ENCODE measurements at places on chromosomes 1 and 21.
A peak's percentile ranks its signal among the peaks of the same experiment; 100 is the strongest.

GRCh38 chr1:176193023-176193422 is 14.1 kb downstream of the COP1 start:
- DNase-seq: no peak

GRCh38 chr21:44285138-44285992 is at the start of gene AIRE:
TSS of gene AIRE (plus strand) at chr21:44285876. CDS start at chr21:44286007, 131 bp downstream.
- DNase-seq: no peak

DNA sequence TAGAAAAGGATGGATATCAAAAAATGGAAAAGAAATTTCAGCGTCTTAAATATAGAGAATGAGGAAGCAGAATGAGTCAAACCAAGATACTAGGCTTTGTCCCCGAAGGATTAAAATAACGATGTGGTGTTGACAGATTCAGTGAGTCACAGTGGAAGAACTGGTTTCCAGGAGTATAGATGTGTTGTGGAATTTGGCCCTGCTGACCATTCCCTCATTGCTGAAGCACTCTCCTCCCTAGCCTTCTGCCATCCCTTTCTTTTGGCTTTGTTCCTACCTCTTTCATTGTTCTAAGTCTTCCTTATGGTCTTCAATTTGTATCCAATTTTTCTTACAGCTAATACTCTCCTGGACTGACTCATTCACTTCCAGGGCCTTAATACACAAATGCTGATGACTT is 23.1 kb upstream of the USP25 start:
- DNase-seq: no peak

DNA sequence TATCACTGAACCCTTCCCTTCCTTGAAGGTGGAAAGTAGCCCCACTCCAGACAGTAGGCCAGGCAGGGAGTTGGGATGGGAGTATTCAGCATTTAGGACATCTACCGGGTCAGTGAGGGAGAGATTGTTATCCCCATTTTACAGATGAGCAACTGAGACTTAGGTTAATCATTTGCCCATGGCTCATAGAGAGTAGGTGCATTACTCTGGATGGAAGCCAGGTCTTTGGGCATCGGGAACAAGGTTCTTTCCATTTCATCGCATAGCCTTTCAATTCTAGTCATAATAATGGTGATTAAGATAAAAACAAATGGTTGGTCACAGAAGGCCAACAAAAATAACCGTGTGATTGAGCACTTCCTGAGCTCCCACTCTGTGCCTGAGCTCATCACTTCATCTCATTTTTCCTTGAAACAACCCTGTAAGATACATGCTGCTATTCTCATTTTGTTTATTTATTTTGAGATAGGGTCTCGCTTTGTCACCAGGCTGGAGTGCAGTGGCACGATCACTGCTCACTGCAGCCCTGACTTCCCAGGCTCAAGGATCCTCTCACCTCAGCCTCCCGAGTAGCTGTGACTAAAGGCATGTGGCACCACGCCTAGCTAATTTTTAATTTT is 64.8 kb downstream of the NAV1 start:
- no peak for DNase-seq

DNA sequence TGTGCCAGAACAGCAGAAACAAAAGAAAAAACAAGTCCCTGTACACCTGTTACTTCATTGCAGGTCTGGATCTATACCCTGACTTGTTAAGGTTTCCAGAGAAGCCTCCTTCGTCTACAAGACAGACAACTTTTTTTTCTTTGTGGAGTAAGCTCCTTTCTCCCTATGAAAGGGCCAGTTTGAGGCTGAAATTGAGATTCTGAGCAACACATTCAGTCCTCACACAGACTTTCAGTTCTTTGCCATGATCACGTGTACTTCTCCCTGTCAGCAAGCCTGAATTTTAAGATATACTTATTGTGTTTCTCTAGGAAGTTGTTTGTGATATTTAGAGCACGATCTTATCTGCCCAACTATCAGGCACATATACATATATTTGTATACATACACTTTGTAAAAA is 374.0 kb downstream of the NTNG1 start:
- no peak for DNase-seq

DNA sequence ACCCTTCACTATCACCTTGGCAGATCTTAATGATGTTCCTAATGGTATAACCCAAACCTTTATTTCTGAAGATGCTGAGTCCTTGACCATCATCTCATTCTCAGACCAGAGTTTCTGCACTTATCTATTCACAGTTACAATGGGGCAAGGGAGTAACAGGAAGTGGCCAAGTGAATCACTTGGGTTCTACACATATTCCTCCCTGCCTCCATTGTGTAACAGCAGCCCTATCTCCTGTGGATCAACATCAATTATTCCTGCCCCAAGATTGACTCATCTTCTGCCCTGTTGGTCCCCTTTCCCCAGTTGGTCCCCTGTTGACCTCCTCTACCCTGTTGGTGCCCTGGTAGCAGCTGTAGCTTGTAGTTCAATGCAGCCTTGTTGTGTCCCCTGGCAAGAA is 10.3 kb upstream of the S100A7 start:
- no peak for DNase-seq

- no peak for DNase-seq
Measured at GRCh38 chr1:171220581-171221054, 27.7 kb upstream of the FMO1 start.

DNA sequence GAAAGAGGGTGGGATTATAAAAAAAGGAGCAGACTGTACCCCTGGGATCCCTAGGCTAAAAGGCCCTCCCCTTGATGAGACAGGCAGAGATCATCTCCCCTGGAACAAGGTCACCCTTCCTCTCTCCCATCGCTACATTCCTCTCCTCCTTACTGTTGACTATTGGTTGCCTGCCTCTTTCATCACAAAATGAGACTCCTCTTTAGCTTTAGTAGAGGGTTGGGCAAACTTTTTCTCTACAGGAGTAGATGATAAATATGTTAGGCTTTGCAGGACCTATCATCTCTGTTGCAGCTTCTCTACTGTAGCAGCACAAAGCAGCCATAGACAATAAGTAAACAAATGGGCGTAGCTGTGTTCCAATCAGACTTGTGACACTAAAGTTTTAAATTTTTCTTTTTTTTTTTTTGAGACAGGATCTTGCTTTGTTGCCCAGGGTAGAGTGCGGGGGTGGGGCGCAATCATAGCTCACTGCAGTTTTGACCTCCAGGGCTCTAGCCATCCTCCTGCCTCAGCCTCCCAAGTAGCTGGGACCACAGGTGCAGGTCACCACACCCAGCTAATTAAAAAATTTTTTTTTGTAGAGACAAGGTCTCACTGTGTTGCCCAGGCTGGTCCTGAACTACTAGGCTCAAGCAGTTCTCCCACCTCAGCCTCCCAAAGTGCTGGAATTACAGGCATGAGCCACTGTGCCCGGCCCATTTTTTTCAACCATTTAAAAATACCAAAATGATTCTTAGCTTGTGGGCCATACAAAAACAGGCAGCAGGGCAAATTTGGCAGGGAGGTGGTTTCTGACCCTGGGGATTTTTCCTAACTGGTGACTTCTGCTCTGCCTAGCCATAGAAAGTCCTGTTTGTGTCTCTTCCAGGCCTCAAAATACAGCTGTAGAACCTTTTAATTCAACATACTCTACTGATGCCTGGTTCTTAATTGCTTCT is 15.1 kb downstream of the MCL1 start:
- DNase-seq: no peak

DNA sequence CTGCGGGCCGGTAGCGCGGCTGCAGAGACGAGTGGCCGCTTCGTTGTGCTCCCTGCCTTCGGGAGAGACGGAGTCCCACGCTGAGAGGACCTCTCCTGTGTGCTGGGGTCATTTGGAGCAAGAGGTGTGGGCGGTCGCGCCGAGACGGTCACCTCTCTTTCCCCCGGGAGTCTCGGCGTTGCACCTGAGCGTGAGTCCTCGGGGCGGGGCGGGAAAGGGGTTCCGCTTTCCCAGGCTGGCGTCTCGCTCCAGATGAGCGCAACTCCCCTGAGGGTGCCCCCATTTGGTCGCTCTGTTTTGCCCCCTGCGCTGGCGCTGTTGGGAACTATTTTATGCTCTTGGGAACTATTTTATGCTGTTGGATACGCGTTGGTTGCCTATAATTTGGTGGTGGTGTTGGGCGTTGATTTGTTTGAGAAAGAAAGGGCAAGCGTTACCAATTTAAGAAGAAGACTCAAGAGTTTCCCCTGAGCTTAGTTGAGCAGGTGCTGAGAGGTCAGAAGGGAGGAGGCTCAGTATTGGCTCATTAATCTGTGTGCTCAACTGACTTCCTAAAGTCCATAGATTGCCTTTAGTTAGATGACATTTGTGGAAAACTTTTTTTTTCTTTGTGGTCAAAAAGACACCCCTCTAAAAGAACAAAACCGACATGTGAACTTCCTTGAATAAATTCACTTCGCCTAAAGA is 683 bp downstream of the LRRC8B start:
- peak; percentile 14 for DNase-seq

DNA sequence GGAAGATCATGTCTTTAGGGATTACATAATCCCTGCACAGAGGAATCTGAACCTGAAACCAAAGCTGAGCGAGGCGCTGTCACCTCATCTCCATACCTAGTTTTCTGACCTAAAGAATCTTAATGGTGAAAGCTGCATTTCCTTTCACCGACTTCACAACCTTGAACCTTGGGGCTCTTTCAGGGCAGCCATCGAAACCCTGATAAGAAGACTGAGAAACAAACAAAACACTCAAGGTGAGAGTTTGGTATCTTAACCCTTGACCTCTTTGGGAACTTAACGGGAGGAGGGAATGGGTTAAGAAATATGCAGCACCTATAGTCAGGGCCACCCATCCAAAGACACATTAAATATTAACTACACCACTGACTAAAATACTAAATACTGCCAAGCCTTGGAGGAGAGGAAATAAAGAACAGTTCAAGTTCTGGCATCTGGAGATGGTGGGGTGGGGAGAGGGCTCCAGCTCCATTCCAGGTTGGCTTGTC is 2.0 kb downstream of the C1orf116 start:
- no peak for DNase-seq

GRCh38 chr1:76871355-76871974 is 4.2 kb downstream of the ST6GALNAC5 start:
- no peak for DNase-seq

DNA sequence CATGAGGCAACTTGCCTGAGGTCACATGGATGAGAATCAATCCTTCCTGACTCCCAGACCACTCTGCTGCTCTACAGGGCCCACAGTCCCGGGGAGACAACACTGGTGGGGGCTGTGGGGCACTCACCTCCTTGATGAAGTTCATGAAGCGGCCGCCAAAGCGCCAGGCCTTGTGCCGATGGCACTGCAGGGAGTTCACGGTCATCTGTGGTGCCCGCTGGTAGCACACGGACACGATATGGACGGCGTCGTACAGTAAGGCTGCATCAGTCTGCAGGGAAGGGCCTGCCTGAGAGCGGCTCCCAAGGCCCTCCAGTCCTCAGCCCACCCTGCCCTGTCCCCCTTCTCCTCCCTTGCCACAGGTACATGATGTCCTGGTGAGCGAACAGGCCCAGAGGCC is 175.3 kb downstream of the GRIK3 start:
- no peak for DNase-seq

- DNase-seq: no peak
Measured at GRCh38 chr21:36075171-36075570, 5.3 kb downstream of the CBR1 start.

GRCh38 chr1:67970088-67970487 is 80.3 kb downstream of the DIRAS3 start:
- no peak for DNase-seq

DNA sequence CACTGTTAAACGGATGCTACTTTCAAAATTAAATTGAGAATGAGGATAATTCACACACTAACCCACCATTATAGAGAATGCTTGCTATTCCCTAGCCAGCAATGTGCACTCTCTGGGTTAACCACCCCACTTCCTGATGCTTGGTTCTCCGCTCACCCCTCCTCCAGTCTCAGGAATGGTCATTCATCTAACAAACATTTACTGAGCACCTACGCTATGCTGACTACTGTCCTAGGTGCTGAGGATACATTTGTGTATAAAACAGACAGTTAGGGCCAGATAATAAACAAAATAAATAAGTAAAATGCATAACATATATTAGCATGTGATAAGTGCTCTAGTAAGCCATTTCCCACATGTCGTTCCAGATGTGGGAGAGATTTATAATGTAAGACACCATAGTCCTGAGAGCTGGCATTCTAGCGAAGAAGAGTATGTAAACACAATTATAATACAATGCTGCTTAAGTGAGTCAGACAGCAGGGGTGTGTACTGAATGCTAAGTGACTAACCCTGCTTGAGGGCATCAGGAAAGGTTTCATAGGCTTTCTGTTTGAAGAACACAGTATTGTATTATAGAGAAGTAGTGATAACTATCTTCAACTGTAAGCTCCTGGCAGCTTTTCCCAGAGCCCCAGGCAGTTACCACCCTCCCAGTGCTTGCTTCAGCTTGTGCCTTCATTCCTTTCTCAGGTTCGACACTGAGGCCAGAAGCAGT is 126.7 kb upstream of the CACHD1 start:
- no peak for DNase-seq

GRCh38 chr1:53340660-53341520 is 13.0 kb upstream of the LRP8 start:
- DNase-seq: no peak

DNA sequence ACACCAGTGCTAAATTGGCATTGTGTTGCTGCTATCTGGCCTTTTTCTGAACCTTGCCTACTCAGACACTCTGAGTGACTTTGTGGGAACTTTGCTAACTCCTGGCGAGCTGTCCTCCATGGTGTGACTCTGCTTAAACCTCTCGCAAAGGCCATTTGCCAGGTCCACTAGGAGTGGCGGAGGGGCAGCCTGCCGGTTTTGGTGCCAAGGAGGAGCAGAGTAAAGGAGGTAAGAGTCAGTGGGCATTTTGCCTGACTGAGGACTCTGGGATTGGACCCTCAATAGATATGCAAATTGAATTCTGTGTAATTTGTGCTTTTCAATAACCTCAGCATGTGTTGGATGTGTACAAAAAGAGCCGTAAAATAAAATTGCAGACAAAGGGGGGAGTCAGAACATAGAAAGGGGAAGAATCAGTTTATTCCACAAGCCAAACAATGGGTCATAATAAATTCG is 386.6 kb upstream of the NFIA start:
- no peak for DNase-seq

DNA sequence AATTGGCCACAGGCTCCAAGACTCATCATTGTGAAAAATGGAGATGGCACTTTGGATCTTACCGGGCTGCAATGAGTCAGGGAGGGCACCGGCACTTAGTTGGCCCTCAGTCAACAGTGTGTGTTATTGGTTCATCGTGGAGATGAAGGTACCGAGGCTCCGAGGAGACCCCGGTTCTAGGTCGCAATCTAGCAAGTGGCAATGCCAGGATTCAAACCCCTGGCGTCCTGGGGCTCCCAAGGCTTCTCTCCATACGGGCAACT is 49.0 kb upstream of the ACOT11 start:
- no peak for DNase-seq

GRCh38 chr21:37257511-37257966 is 9.6 kb downstream of the VPS26C start:
- no peak for DNase-seq
